ENCODE measurements at places on chromosomes 7 and 10. TPM values are rescaled to one million over a fixed set of nuclear protein-coding genes. Genes with fewer than 3 reads are reported as not detected.

GRCh38 chr10:63520500-63521415 lies at the start of gene REEP3:
Gene REEP3 (plus strand): TSS chr10:63521401. CDS start chr10:63521546, 145 bp downstream.
- peak; percentile 21 for DNase-seq

The FANK1 gene
- 1.0 TPM for total RNA-seq

The WASL gene
- 10.5 TPM for total RNA-seq

The STARD3NL gene
- total RNA-seq: 102 TPM

DNA sequence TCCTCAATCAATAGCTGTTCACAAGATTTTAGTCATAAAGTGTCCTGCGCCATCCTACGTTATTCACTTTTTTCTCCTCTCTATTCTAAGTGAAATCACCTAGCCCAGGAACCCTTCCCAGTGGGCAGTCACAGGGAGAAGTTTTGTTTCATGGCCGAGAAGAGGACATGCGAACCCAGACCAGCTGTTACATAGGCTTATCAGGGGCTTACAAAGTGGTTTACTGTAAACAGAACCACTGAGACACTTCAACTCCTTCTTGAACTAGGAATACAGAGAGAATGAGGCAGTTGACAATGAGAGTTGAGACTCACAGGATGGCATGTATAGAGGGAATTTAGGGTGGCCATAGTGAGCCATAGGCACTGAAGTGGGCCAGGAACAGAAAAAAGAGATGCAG lies 246.9 kb upstream of the GLI3 start:
- no peak for DNase-seq

The H2AZ2 gene
- 199 TPM for total RNA-seq

- no peak for DNase-seq
Observed at GRCh38 chr7:36946401-36946739, 222.1 kb upstream of the AOAH start.

- no peak for DNase-seq
Observed at GRCh38 chr10:15763006-15763405, 43.3 kb upstream of the ITGA8 start.

GRCh38 chr7:143359771-143360353 lies 2.7 kb downstream of the FAM131B start:
- DNase-seq: no peak

The NOS3 gene
- total RNA-seq: 28.4 TPM

GRCh38 chr7:5599543-5600200 lies 176.0 kb upstream of the TNRC18 start:
- no peak for DNase-seq

- DNase-seq: peak; percentile 52
Observed at GRCh38 chr10:101291331-101292193, 62.3 kb upstream of the LBX1 start.

GRCh38 chr10:26211781-26212444 lies 4.7 kb upstream of the GAD2 start:
- no peak for DNase-seq

The CALHM3 gene
- total RNA-seq: not detected

The KIF5B gene
- 83.2 TPM for total RNA-seq

DNA sequence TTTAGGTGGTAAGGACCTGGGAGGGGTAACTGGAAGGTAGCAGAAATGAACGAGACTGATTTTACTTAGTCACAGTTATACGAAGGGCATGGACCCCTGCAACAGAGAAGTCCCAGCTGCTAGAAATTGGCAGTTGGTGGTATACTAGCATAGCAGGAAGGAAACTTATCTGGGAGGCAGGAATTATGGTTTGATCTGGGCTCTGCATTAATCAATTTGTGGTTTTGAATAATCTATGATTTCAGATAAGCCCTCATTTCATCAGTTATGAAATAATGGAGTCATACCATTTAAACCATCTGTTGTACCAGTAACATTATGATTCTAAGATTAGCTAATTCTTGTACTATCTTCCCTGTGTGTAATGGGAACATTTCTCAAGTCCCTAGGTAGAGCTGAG lies 54.0 kb upstream of the TMEM229A start:
- DNase-seq: no peak

Data from dermis microvascular lymphatic vessel endothelial cell (primary cell).